ENCODE measurements at places on chromosomes 2 and 18. TPM values are rescaled to one million over a fixed set of nuclear protein-coding genes. Genes with fewer than 3 reads are reported as not detected.

VIT gene
- not detected for total RNA-seq

COL3A1 gene
- total RNA-seq, result 0.28 TPM

ABCB6 gene
- 32.2 TPM for total RNA-seq

ANKAR gene
- total RNA-seq, result 1.3 TPM

STPG4 gene
- not detected for total RNA-seq

IL1R1 gene
- total RNA-seq, result 27.0 TPM

TCF7L1 gene
- total RNA-seq, result 10.5 TPM

RAB17 gene
- total RNA-seq, result not detected

CHRNG gene
- total RNA-seq, result not detected

KCNG2 gene
- total RNA-seq, result not detected

SERPINB13 gene
- not detected for total RNA-seq
